Fibroblast of villous mesenchyme (primary cell): ENCODE measurements at places on chromosomes 2 and 18.

DNA sequence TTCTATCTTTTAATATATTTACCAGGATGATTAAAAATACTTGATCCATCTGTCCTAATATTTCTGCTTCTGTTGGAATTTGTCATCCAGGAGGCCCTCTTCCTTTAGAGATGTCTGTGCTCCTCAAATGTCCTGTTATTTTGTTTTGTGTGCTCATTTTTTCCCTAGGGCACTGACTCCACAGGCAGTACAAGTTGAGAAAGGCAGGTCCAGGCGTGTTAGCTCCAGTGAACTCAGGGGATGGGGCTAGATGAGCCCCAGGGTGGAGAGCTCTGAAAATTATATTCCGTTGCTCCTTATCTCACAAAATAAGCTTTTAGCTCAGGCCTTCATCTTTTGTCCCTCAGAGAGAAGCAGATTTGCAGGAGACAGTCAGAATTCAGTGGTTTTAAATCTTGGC lies 105.7 kb downstream of the SLC4A3 start:
- no peak for DNase-seq

DNA sequence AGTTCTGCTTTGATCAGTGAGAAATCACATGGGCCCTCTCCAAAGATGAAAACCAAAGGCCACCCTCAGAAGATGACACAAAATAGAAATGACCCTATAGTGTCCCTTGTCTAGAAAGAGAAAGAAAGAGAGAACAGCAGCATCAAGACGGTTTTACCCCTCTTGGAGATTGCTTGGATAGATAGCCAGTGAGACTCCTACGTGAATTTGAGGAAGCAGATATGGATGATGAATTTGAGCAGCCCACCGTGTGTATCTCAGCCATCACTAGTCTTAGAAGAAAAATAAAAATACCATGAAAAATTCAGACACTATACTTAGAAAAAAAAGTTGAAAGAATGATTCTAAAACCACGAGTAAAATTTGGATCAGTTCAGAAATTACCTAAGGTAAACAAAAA lies 329.1 kb upstream of the CNTNAP5 start:
- DNase-seq: no peak

DNA sequence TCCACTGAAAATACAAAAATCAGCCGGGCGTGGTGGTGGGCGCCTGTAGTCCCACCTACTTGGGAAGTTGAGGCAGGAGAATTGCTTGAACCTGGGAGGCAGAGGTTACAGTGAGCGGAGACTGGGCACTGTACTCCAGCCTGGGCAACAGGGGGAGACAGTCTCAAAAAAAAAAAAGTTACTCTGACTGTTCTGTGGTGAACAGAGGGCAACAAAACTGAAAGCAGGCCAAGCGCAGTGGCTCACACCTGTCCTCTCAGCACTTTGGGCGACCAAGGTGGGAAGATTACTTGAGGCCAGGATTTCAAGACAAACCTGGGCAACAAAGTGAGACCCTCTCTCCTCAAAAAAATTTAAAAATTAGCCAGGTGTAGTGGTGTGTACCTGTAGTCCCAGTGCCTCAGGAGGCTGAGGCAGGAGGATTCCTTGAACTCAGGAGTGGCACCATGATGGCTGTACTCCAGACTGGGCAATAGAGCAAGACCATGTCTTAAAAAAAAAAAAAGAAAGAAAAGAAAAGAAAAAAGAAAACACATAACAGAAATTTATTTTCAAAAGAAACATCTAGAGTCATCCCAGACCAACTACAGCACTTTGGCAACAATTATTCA lies 13.6 kb upstream of the RTN4 start:
- no peak for DNase-seq

- peak; percentile 31 for DNase-seq
Observed at GRCh38 chr18:23458830-23459529, 5.9 kb downstream of the RIOK3 start.
